ENCODE measurements at places on chromosomes 5 and 9. TPM values are rescaled to one million over a fixed set of nuclear protein-coding genes. Genes with fewer than 3 reads are reported as not detected.

The ADGRV1 gene
- total RNA-seq: 0.69 TPM

The ADAMTS2 gene
- total RNA-seq: 0.22 TPM

The ZFP2 gene
- total RNA-seq: not detected

The CDX1 gene
- not detected for total RNA-seq

The PCDHGA6 gene
- 0.22 TPM for total RNA-seq

The C9orf50 gene
- total RNA-seq: not detected

The PCDHB1 gene
- total RNA-seq: not detected

The ANKRD31 gene
- 0.03 TPM for total RNA-seq

The CCL27 gene
- not detected for total RNA-seq

The CDH12 gene
- not detected for total RNA-seq

The N4BP3 gene
- 1.0 TPM for total RNA-seq

The DMRT2 gene
- not detected for total RNA-seq

The C9 gene
- total RNA-seq: not detected

The PCDHGA1 gene
- total RNA-seq: 0.37 TPM

The INPP5E gene
- total RNA-seq: 12.6 TPM

The PCDHGB2 gene
- 0.08 TPM for total RNA-seq

The SLC45A2 gene
- total RNA-seq: 0.05 TPM

The FGF1 gene
- total RNA-seq: 0.32 TPM

The PCDHGB6 gene
- 0.13 TPM for total RNA-seq

Data from A549 treated with CORT108297 at 1 μM for 4 hours (cell line).